ENCODE measurements at places on chromosomes 2 and 18.
A peak's percentile ranks its signal among the peaks of the same experiment; 100 is the strongest.

DNA sequence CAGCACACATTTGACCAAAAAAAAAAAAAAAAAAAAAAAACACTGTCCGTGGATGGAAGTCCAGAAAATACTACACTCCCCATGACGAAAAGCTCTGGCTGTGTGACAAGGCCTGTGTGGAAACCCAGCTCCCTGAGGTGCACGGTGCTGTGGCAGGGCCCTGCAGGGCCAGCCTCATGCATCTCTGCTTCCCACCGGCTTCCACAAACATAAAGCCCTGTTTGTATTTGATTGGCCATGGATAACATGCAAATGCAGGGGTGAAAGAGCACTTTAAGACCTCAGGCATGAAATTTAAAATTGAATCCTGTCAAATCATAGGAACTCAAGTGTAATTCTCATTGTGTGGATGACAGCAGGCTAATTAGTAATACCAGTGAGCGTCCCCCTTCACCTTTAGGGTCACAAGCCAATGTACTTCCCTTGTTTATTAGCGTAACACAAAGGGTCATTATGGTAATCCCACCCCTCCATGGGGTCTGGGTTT lies 757.2 kb downstream of the GALR1 start:
- DNase-seq, result no peak

GRCh38 chr2:188122985-188123384 lies 168.7 kb upstream of the GULP1 start:
- no peak for DNase-seq

- no peak for DNase-seq
These were observed 698.0 kb downstream of the TDRD15 start for GRCh38 chr2:21821672-21822227.

GRCh38 chr18:2992995-2993877 lies 19.7 kb downstream of the LPIN2 start:
- no peak for DNase-seq

- DNase-seq, result no peak
These were observed 219.6 kb upstream of the NETO1 start for GRCh38 chr18:73087282-73087977.

DNA sequence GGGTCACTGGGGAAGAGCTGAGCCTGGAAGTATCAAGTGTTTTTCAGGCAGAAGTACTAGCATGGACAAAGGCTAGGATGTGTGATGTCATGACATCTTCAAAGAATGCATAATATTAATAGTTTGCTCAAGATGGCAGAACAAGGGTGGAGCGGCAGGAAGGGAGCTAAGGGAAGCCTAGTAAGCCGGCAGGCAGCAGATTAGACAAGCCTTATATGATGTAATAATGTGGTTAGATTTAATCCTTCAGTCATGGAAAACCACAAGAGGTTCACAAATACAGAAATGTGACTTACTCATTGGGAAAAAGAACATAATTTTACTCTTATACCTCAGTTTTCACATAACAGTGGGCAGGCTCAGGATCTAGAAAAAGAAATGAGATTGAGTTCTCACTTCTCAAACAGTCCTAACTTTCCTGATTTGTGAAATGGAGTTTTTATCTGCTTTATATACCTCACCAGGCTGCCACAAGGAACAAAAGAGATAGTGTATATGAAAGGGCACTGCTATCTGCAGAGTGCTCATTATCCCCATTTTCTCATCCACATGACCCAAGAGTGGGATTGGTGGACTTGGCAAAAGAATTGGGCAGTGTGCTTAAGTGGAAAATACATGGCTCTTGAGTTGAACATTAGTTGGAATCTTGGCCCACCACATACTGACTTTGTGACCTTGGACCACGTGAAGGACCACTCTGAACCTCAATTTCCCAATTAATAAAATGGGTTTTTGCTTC lies 89.1 kb upstream of the LHCGR start:
- no peak for DNase-seq

DNA sequence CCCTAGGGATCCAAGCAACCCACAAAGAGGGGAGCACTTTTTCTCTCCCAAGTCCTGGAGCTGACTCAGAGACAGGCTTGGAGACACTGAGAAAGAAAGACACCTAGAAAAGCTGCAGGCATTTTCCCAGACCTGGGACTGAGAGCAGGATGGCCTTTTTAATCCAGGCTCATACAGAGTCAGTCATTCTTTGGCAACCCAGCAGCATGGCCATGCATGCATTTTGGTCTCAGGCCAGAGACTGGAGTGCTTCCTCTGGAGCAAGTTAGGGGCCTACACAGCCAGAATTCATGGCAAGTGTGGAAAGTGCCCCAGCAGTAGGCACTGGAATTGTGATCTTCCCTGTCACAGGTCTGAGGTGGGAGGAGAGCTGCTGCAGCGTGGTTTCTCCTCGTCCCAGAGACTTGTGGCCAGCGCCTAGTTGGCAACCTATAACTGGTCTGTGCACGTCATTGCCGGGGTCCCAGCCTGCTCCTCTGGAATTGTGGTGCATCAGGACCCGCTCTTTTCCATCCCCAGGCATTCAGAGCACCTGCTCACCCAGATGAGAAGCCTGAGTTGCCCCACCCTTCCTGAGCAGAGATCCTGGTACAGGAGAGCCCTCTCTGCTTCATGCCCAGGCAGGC lies 231.9 kb upstream of the RAB6C start:
- DNase-seq, result no peak

GRCh38 chr2:5121121-5121520 lies 571.1 kb upstream of the SOX11 start:
- no peak for DNase-seq

- no peak for DNase-seq
These were observed 70.8 kb downstream of the TMEM200C start for GRCh38 chr18:5824370-5824984.

DNA sequence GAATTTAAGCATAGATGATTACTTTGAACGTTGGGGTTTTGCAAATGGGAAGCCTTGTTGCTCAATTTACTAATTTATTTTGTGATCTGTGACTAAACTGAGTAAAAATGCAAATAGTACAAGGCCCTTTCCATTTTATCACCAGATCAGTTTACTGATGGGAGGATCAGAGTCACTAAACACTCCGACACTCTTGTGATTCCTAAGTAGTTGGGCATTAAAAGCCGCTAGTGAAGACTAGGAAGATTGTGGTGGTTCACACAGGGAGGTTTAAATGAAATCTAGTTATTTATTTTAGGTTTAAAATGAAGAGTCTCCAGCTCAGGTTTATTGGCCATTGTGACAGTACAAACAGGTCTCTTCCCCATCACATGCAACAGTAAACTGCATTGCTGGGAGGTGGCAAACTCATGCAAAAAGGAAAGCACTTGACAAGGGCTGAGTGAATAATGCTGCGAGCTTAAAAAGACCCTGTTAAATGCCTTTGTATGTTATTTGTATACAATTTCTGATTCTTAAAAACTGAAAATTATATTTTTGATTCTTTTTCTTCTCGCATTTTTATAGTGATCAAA lies 394.8 kb upstream of the FANCL start:
- DNase-seq, result no peak

- no peak for DNase-seq
These were observed 349.7 kb downstream of the ZEB2 start for GRCh38 chr2:144170179-144170578.

DNA sequence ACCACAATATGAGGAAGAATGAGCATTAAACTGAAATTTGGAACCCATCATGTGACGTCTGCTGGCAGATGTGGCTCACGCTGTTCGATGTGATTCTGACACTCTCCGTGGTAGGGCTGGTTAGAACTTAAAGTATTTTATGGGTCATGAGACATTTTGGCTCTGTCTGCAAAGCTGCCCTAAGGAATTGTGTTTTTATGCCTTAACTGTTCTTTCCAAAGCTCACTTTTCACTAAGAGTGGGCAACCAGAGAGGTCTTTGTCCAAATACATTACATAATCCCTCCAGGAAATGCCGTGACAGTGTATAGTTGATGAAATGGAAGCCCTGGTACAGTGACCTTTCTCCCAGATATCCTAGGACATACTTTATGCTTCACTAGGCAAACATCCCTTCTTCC lies 119.1 kb downstream of the AQP4 start:
- no peak for DNase-seq

GRCh38 chr2:110869472-110870446 lies 137.4 kb downstream of the ACOXL start:
- no peak for DNase-seq

- no peak for DNase-seq
These were observed 38.3 kb upstream of the DNMT3A start for GRCh38 chr2:25380023-25380422.

DNA sequence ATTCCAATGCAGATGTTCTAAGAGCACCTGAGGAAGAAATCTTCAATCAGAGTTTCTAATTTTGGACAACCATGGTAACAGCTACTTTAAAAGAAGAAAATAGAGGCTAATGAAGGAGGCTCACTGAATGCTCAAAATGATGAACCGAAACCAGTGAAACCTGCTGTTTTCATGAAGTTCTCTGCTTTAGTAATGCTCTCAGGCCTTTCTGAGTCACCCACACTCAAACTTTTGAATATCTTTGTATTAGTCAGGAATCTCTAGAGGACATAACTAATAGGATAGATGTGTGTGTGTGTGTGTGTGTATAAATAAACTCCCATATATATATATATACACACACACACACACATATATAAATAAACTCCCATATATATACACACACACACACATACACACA lies 76.9 kb upstream of the RIT2 start:
- DNase-seq, result no peak

DNA sequence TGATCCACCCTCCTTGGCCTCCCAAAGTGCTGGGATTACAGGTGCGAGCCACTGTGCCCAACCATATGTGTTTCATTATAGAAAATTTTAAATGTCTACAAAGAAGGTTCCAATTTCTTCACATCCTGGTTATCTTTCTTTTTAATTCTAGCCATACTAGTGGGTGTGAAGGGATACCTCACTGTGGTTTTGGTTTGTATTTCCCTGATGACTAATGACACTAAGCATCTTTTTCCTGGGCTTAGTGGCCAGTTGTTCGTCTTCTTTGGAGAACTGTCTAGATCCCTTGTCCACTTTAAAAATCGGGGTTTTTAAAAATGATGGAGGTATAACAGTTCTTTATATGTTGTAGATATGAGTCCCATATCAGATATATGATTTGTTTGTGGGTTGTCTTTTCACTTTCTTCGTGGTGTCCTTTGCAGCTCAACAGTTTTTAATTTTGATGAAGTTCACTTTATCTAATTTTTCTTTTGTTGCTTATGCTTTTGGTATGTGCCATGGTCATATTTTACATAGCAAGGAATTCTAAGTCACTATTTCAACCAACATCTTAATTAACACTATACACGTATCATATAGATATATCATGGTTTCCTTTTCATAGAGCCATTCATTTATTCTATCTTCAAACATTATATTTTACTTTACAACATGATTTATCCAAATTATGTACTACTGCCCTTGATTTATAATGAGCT lies 135.0 kb upstream of the RIOK3 start:
- DNase-seq, result no peak

- DNase-seq, result no peak
These were observed 21.9 kb downstream of the FAM124B start for GRCh38 chr2:224379986-224380385.

DNA sequence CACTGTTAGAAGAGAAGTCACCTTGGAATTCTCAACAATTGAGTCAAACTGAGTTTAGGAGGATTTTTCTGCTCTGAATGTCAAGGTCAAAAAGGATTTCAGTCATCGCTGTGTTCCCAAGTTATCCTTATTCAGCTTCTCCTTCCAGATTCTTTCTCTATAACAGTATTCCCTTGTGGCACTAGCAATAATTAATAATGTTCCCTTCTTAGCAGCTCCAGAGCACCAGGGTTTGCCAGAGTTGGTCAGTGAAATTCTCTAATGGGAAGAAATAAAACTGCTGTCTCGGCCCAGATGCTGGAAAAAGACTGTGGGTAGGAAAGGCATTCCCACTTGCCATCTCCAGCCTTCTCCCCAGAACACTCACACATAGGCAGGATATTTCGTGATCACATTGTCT lies 836.0 kb upstream of the PIK3C3 start:
- DNase-seq, result no peak

GRCh38 chr2:81276595-81276994 lies 972.0 kb upstream of the LRRTM1 start:
- no peak for DNase-seq

DNA sequence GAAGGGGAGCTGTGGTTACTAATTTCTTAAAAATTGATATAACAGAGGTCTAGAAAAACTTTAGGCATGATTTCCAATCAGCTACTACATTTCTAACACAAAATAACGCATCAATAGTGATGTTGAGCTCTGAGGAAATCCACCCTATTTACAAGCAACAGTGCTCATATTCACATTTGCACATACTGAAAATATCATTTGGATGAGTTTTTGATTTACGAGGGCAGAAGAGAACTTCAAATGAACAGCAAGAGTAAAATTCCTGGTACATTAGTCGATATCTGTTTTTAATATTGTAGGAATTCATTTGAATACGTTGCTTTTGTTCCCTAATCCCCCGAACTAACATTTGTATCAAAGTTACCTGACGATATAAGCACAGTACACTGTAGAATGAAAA lies 761.0 kb upstream of the POU3F3 start:
- no peak for DNase-seq

GRCh38 chr2:109091526-109091925 lies 37.5 kb upstream of the SH3RF3 start:
- DNase-seq, result no peak

GRCh38 chr2:66968946-66969345 lies 428.2 kb upstream of the ETAA1 start:
- DNase-seq, result no peak

- DNase-seq, result no peak
These were observed 34.4 kb downstream of the ACYP2 start for GRCh38 chr2:54149638-54150441.

DNA sequence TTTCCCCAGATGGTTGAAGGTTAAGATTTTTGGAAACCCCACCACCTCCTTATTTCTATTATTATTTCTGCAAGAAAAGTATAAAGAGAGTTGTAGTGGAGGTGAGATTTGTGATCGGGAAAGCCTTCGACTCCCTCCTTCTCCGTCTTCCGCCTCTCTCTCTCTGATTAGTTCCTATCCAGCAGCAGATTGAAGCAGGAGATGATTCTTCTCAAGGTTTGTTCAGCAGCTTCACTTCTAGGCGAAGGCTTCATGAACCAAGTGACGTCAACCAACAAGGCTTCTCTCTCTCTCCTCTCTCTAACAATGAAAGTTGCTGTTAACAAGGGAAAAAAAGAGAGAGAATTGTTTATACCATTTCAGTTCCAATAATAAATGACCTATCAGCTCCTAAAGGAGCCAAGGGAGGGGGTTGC lies at the start of gene BAZ2B:
Gene BAZ2B, minus strand, starts transcription at position 263 of the 416 bp plus-strand sequence. CDS start 137,829 bp downstream, outside the sequence.
- peak; percentile 32 for DNase-seq

GRCh38 chr2:95305380-95306061 lies 8.4 kb downstream of the KCNIP3 start:
- no peak for DNase-seq
